Foreskin fibroblast (primary cell): ENCODE measurements at places on chromosomes 5 and 9.

GRCh38 chr5:52794519-52794918 is 6.8 kb downstream of the ITGA1 start:
- no peak for DNase-seq

DNA sequence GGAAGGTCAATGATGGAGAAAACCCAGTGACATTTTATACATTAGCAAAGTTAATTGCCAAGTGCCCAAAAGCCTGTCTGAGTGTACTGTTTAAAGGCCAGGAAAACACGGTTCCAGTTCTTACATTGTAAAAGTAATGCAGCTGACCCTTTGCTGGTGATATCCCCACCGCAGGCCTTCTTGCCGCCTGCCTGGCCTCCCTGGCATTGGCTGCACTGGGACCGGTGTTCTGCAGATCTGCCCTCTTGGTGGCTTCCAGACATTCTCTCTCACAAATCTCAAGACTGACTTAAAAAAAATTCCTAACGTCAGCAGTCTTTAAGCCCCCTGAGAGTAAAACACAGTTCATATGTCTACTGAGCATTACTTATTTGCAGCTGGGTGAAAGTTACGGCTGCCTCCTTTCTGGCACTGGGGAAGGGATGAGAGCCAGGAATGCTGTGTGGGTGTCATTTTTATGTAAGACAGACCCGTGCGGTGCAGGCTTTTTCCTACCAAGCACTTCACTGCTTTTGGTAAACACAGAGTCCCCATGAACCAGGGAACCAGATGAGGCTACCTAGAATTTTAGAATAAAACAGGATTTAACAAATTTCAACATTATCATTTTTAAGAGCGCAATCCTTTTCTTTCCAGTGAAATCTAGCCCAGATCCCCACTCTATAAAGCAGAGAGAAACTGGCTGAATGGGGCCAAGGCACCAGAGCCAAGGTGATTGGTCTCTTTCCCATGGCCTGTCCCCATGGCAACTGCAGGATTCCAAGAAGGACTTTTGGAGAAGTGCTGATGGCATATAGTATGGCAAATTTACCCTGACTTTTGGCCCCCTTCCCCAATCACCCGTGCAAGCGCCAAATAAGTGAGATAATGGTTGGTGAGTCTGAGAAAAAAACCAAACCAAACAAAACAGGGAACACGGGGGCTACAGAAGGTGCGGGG is 80.8 kb downstream of the LMNB1 start:
- no peak for DNase-seq

GRCh38 chr9:109916316-109916715 is 136.3 kb downstream of the PALM2AKAP2 start:
- no peak for DNase-seq

DNA sequence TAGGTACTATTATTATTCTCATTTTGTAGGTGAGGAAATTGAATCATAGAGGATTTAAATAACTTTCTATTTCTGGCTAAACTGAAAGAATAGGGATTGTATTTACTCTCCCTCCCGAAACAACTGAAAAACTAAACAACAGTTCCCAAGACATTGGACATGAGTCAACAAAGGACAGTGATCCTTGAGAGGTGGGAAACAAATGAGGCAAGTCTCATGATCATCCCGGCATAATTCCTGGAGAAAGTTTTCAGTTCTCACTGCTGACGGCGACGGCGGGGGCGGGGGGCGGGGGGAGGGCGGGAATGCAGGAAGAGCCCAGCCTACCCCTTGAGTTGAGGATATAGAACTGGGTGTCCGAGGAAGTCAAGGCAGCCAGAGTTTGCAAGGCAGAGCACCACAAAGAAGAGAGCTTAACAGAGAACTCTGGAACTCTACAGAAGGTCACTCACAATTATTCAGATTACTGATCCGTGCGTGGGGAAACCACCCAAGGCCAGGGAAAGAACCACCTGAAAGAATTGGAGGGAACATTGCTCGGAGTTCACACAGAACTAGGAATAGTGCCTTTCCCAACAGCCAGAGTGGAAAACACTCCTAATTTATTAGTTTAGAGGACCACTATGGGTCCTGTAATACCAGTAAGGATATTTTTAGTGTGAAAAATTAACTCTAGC is 27.4 kb upstream of the WHRN start:
- no peak for DNase-seq
